Amniotic stem cell (primary cell): ENCODE measurements at places on chromosomes 4 and X.

DNA sequence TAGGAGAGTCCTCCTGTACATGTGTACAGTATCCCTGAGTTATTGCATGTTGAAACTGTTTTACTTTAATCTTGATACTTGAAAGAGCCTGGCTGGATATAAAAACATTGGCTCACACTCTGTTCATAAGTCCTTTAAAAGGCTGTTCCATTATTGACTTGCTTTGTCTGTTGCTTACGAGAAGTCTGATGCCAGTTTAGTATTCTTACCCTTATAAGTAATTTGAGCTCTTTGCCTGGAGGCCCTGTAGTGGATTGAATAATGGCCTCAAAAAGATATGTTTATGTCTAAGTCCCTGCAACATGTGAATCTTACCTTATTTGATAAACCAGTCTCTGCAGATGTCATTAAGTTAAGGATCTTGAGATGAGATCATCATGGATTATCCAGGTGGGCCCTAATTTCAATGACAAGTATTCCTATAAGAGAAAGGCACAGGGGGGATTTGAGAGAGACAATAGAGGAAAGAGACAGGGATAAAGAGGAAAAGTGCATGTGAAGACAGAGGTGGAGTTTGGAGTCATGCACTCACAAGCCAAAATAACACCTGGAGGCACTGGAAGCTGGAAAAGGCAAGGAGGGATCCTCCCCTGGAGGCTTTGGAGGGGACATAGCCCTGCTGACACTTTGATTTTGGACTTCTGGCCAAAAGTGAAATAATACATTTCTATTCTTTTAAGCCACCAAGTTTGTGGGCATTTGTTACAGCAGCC lies 98.1 kb downstream of the IRF2 start:
- no peak for DNase-seq

DNA sequence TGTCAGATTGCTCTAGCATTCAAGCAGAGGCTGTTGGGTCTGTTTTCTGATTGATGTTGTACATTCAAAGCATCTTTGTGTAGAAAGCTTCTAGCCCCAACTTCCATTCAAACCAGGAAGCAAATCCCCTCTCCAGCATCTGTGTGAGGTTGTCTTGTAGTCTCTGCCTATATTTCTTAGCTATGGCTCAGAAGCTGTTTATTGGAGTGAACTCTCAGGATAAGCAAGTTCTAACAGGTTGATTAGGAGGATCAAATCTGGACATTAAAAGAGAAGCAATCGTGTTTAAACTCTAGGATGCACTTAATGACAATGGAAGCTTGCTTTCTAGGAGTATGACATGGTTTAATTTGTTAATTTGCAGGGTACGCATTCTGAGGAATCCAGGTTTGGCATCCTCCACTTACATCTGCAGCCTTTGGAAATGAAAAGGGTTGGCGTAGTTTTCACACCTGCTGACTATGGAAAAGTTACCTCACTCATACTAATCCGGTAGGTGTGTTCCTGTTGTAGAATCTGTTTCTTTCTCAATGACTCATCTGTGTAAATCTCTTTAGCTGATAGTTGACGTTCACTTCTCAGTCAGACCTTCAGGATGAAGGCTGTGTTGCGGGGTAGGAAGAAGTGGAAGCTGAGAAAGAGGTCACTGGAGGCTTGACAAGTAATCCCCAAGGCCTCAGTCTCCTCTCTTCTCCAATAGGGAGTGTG lies 88.0 kb upstream of the TLR2 start:
- no peak for DNase-seq

DNA sequence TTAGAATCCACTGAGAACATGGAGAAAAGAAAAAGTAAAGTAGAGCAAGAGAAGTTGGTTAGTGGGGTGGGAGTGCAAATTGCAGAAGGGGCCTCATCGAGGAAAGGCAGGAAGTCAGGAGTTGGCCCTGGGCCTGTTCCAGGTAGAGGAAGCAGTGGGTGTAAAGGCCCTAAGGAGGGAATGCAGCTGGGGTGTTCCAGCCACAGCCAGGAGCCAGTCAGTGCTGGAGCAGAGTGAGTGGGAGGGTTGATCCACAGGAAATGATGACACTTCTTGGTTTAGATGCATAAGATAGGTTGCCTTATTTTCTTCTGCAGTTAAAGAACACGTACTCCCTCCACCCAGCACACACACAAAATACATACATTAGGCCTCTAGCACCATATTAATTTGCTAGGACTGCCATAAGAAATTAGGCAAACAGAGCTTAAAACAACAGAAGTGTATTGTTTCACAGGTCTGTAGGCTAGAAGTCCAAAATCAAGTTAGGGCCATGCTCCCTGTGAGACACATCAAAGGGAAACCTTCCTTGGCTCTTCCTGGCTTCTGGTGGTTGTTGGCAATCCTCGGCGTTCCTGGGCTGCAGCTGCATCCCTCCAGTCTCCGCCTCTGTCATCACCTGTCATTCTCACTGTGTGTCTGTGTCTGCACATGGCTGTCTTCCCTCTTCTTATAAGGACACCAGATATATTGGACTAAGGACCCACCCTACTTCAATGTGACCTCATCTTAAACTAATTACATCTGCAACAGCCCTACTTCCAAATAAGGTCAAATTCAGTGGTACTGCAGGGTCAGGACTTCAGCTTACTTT lies 205.9 kb downstream of the AASDH start:
- DNase-seq: no peak

- DNase-seq: no peak
Measured at GRCh38 chr4:75048208-75048879, 115.4 kb downstream of the PARM1 start.

- DNase-seq: no peak
Measured at GRCh38 chr4:148044089-148044911, 312.4 kb downstream of the ARHGAP10 start.

DNA sequence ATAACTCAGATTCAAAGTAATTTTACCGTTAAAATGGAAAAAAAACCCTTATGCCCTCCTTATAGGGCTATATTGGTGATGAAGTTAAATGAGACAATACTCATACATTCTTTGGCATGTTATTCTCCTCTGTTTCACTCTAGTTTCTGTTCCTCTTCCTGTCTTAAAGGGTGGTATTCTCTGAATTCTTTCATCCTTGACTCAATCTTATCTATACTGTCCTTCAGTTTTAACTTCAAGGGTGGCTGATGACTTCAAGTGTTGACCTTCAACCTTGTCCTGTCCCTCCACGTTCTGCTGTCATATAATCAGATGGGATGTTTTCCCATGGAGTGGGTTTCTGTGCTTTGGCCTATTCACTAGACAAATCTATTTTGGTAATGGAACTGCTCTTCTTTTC lies 44.0 kb downstream of the ZNF518B start:
- DNase-seq: no peak

DNA sequence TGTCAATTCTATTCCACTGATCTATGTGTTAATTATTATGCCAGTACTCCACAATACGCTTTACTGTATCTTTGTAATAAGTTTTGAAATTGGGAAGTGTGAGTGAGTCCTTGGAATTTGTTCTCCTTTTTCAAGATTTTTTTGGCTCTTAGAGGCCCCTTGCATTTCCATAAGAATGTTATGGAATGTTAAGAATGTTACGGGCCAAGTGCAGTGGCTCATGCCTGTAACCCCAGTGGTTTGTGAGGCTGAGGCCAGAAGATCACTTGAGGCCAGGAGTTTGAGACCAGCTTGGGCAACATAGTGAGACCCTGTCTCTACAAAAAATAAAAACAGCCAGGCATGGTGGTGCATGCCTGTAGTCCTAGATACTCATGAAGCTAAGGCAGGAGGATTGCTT lies 167.6 kb upstream of the CXorf66 start:
- DNase-seq: no peak

GRCh38 chr4:145609481-145610427 lies 9.4 kb upstream of the MMAA start:
- DNase-seq: peak; percentile 53

GRCh38 chr4:8033067-8033755 lies 93.5 kb upstream of the AFAP1 start:
- DNase-seq: no peak

GRCh38 chr4:173539986-173540385 lies 10.0 kb upstream of the HAND2 start:
- no peak for DNase-seq

- DNase-seq: no peak
Measured at GRCh38 chr4:77564231-77564630, 41.4 kb upstream of the CXCL13 start.

- no peak for DNase-seq
Measured at GRCh38 chr4:169626331-169627282, 6.2 kb downstream of the CLCN3 start.

DNA sequence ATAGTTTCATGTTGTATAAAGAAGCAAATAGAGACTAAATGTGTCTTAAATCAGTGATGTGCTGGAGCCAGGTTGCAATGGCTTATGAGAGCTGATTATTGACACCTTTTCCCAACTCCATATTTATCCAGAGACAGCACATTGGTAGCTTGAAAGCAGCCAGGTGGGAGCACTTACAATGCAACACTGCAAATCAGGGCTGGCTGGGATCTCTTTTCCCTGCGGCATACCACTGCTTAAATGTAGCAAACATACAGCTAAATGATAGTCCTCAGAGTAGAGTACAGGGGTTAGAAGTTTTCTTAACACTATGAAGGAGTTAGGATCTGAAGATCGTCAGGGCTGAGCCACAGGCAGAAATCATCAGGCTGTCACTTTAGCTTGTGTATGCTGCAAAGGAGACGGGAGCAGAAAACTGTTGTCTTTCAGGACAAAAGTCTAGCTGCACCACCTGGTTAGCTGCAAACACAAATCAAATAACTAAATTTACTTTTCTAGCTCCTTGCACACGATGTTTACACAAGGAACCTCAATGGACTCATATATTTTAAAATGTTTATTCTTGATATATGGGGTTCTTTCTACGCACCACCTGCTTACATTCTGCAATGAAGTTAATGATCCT lies 527.3 kb downstream of the TLL1 start:
- DNase-seq: no peak

DNA sequence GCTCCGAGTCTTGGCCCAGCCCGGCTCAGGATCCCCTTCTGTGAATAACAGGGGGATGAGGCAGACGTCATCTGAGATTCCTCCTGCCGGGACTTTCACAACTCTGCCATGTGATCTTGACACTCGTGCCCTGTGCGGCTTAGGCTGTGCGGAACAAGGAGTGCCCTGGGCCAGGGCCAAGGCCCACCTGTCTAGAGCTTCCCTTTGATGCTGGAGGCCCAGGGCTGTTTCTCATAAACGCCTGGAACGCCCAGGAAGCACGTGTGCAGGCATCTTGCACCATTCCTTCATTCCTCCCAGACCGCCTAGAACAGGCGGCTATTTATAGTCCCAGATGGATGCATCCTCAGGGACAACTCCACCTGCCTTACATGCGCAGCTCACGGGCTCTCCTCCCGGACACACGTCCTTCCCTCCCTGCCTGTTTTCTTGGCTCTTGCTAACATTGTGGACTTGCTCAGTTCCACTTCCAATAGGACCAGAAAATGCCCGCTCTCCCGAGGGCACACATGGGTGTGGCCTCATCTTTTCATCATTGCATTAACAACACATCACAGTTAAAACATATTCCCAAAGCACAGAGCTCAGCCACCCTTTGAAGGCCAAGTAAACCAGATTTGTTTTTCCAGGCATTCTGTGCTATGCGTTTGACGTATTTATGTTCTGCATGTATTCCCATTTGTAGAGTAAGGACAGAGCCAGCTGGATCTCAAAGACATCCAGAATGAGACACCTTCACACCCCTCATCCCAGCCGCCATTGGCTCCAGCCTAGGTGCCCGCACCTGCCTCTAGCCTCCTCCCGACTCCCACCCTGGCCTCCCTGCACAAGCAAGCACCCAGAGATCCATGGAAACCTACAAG lies 57.2 kb downstream of the ABLIM2 start:
- DNase-seq: no peak

DNA sequence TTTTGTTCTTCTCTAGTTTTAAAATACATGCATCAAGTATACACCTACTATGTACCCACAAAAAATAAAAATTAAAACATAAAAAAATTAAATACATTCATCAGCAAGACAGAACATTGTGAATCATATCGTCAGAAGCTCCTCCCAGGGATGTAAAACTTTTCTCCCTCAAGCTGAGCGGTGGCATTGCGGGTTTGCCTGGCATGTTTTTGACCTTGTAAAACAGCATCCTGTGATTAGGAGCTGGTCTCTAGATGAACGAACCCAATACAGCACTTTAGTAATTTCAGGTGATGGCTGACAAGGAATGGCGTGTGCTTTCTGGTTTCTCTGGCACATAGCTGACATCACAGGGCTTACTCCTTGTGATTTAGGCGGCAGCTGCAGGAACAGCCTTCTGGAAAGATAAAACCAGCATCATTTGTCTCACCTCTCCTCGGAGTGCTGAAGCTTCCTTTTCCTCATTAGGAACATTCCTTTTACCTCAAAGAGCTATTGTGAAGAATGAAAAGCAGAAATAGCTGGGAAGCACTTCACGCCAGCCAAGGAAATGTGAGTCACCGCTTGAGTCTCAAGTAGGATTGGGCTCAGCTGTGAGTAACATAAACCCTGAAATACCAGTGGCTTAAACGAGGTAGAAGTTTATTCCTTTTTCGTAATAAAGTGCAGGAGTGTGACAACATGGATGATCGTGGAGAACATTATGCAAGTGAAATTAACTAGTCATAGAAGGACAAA lies 44.3 kb downstream of the NYX start:
- peak; percentile 34 for DNase-seq

- DNase-seq: no peak
Measured at GRCh38 chrX:13094828-13095341, 50.5 kb upstream of the FAM9C start.

DNA sequence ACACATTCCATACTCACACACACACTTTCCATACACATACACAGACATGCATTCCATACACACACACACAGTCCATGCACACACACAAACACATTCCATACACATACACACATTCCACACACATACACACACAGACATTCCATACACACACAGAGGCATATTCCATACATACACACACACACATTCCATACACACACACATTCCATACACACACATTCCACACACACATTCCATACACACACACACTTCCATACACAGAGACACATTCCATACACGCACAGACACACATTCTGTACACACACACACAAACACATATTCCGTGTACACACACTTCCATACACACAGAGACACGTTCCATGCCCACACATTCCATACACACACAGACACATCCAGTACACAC lies 14.8 kb downstream of the LINC00632 start:
- no peak for DNase-seq

- DNase-seq: no peak
Measured at GRCh38 chr4:3237712-3238560, 11.0 kb upstream of the MSANTD1 start.

DNA sequence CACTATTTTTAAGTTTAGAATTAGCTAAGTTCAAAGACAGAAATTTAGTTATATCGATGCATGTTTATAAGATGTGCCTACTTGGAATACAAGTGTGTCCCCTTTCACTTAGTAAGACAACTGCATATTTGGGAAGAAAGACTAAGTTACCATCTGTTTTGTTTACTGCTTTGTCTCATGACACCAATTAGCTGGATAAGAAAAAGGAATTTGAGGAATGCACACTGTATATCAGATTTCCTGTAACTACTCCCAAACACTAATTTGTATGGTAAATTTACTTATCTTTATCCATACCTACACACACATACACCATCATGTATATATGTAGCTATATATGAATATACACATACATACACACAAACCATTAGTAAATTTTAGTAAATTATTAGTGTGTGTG lies 1442.8 kb upstream of the IGFBP7 start:
- DNase-seq: no peak
